ENCODE measurements at places on chromosomes 1 and 21. TPM values are rescaled to one million over a fixed set of nuclear protein-coding genes. Genes with fewer than 3 reads are reported as not detected.

Gene KPRP
- total RNA-seq = not detected

DNA sequence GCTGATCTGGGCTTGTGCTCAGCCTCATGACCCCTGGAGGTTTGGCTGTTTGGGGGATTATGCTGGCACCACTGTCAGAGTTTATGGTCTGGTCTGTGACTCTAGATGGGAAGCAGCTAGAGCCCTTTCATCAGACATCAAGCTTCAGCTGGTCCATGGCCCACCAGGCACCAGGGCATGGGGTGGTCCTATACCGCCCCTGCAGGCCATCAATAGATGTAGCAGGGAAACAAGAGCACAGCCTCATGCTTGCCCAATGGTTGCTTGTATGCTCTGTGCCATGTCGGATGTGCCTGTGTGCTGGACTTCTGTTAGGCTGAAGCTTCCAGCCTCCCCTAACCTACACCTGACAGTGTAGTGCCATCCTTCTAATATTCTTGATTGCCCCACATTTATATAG is 71.1 kb upstream of the CD34 start:
- no peaks in the 10 kb centered on the region for H3K36me3 ChIP-seq
- H3K27me3 ChIP-seq = no peaks in the 10 kb centered on the region
- H3K27ac ChIP-seq = no peak overlapping the region

DNA sequence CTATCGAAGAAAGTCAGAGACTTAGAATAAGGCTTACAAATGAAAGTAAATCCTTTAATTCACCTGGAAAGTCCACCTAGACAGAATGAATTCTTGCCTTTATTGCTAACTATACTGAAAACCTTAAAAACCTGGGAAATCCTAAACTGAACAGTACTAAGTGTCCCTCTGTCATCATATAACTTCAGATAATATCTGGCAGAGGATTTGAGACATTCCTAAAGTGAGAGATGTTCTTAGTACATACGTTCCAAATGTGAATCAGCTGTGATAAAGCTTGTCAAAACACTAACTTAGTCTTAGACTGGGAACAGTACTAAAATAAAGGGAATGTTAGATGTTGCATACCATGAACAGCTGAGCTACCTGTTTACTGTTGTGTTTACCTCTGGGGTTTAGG is 121.7 kb downstream of the TNFSF18 start:
- H3K27me3 ChIP-seq = no peaks in the 10 kb centered on the region
- H3K4me1 ChIP-seq = no peaks in the 10 kb centered on the region
- H3K4me3 ChIP-seq = no peak overlapping the region
- no peak overlapping the region for H3K27ac ChIP-seq

DNA sequence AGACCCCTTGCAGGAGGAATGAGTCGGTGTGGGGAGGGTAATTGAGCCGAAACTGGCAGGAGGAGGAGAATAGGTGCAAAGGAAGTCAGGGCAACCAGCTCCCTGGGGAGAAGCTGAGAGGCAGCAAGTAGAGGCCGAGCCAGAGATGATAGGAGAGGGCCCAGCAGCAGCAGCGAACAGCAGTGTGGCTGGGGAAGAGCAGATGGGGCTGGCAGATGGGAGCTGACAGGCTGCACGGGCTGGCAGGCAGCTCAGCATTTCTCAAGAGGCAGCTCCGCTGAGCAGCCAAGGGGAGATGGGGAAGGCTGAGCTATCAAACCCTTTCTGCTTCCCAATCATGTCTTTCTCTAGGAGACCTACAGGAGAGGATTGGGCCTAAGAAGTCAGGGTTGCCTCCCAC is 158.2 kb downstream of the TRIM33 start:
- no peak for DNase-seq
- H3K27ac ChIP-seq = no peak overlapping the region
- H3K27me3 ChIP-seq = no peaks in the 10 kb centered on the region
- peaks cover 3% of the 10 kb centered on the region for H3K4me1 ChIP-seq

DNA sequence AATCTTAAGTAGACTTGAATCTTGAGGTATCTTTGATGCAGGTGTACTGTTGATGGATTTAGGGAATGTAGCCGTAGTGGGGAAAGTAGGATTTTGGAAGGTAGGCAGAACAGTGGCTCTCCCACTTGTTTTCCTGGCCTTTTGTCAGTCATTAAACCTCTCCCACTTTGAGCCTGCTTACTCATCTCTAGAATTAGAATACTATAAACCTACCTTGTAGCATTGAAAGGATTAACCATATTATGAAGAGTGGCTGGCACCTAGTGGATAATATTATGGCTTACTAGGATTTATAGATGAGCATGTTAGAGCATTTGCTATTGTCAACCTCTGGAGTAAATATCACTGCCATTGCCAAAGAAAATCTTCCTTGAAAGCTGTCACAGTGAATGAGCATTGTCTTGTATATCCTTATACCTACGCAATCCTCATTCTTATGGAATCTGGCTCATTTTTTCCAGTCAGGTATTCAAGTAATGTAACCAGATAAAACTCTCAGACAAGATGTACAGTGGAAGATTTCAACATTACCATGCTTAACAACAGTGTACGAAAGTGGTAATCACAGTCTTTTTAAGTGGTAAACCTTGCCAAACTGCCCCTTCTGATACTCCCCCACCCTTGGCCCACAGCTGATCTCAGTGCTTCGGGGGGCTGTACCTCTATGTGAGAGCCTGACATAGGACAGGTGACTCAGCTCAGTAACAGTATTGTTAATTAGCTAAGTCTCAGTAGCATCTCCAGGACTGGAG is 44.4 kb downstream of the SH3GLB1 start:
- no peaks in the 10 kb centered on the region for H3K4me1 ChIP-seq
- H3K36me3 ChIP-seq = peaks cover 2% of the 10 kb centered on the region
- H3K4me3 ChIP-seq = no peak overlapping the region

DNA sequence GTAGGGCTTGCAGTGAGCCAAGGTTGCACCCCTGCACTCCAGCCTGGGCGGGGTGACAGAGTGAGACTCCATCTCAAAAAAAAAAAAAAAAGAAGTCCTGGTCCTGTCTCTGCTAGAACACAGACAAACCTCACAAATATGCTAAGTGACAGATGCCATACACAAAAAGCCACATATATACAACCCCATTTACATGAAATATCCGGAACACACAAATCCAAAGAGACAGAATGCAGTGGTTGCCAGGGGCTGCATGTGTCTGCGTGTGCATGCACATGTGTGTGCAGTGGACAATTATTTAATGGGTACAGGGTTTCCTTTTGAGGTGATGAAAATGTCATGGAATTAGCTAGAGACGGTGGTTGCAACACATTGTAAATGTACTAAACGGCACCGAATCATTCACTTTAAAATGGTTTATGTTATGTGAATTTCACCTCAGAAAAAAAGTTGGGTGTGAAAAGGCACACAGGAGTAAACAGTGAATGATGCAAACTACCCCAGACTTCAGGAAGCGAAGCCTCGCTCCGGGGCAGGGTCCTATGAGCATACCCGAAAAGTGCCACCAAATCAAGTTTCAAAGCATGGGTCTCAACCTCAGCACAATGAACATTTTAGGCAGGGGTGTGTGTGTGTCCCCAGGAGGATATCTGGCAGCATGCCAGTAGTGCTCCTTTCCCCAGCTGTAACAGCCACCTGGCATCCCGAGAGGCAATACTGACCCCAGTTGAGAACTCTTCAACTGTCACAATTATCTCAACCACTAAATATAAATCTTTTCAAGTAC is 48.3 kb downstream of the GNB1 start:
- H3K4me1 ChIP-seq = peaks cover 55% of the 10 kb centered on the region
- no peak overlapping the region for H3K4me3 ChIP-seq
- H3K27me3 ChIP-seq = no peaks in the 10 kb centered on the region
- no peaks in the 10 kb centered on the region for H3K36me3 ChIP-seq
- DNase-seq = peak; percentile 19
- no peak overlapping the region for H3K27ac ChIP-seq

GRCh38 chr1:208637181-208637580 is 393.0 kb upstream of the PLXNA2 start:
- H3K27me3 ChIP-seq = no peaks in the 10 kb centered on the region
- H3K27ac ChIP-seq = no peak overlapping the region
- no peak for DNase-seq
- no peak overlapping the region for H3K4me3 ChIP-seq
- H3K4me1 ChIP-seq = no peaks in the 10 kb centered on the region
